ENCODE measurements at places on chromosomes 2 and 18. TPM values are rescaled to one million over a fixed set of nuclear protein-coding genes. Genes with fewer than 3 reads are reported as not detected.

CCDC141 gene
- not detected for polyA plus RNA-seq

INO80C gene
- 52.2 TPM for polyA plus RNA-seq

STEAP3 gene
- polyA plus RNA-seq: 12.7 TPM

MYO5B gene
- 0.41 TPM for polyA plus RNA-seq

SH3BP4 gene
- polyA plus RNA-seq: 0.03 TPM

SANBR gene
- polyA plus RNA-seq: 4.5 TPM

SERPINB3 gene
- polyA plus RNA-seq: not detected

DLX2 gene
- 2.9 TPM for polyA plus RNA-seq

PLCD4 gene
- not detected for polyA plus RNA-seq

PHLPP1 gene
- polyA plus RNA-seq: 2.6 TPM

GNLY gene
- polyA plus RNA-seq: not detected

- DNase-seq: no peak
These were observed 220.5 kb downstream of the RND3 start for GRCh38 chr2:150266931-150267330.

DNA sequence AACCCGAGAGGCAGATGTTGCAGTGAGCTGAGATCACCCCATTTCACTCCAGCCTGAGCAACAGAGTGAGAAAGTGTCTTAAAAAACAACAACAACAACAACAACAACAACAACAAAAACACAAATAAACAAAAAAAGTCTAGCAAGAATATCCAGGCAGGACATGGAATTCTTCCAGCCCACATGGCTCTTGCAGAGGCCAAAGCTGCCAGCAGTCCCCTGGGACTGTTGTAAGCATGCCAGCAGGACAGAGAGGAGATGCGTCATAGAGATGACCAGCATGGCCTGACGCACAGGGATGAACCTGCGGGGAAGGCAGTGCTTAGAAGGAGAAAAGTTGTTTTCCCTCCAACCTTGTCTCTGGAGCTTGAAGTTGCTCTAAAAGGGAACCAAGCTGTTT is 182.3 kb upstream of the PGAP1 start:
- no peak for DNase-seq

- no peak for DNase-seq
These were observed 103.0 kb downstream of the ZAP70 start for GRCh38 chr2:97816411-97816810.

GRCh38 chr2:159317392-159318088 is 31.0 kb upstream of the WDSUB1 start:
- DNase-seq: no peak

- no peak for DNase-seq
These were observed 79.6 kb upstream of the RAPGEF4 start for GRCh38 chr2:172655838-172656573.

DNA sequence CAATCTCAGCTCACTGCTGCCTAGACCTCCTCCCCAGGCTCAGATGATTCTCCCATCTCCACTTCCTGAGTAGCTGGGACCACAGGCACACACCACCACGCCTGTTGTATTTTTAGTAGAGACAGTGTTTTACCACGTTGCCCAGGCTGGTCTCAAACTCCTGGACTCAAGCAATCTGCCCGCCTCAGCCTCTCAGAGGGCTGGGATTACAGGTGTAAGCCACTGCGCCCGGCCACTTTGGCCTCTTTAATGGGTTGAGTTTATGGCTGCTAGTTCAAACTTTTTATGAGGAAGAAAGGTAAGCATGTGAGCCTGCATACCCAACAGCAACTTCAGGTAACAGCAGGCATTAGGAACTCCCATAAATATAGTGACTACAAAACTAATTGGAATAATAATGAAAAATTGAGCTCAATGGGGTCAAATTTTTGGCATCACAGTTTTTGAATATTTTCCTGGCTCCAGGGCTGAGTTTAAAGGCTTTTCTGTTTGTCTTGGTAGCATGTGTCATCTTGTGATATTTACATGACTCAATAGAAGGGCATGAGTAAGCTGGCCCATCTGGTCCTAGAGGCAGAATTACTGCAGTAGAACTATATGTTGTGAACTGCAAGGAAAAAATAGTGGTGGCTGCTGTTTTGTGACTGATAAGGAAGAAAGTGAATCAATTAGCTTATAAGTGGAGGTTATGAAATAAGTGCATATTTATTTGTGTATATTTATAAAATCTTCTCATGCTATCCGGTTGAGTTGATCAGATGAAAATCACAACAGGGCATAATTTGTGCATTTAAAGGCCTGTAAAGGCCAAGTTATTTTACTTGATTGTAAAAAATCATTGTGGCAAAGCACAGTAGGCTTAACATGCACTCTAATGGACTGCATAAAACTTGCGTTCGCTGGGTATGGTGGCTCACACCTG is 24.8 kb downstream of the GALM start:
- peak; percentile 78 for DNase-seq

- DNase-seq: no peak
These were observed 9.8 kb upstream of the GPC1 start for GRCh38 chr2:240425697-240426096.

DNA sequence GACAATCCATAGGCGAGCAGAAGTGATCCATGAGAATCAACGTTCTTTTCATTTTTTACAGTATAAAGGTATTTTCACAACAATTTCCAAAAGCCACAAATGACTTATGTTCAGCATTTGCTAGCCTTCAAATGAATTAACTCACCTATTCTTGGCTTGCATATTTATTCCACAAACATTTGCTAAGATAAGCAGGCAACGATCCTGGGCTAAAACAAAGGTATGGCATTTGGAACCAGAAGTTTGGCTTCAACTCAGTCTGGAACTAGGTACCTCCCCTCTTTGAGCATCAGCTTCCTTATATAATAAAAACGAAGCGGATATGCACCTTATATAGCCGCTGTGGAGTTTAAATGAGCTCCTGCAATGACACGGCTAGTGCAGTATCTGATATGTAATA is 20.5 kb downstream of the CYRIA start:
- no peak for DNase-seq

DNA sequence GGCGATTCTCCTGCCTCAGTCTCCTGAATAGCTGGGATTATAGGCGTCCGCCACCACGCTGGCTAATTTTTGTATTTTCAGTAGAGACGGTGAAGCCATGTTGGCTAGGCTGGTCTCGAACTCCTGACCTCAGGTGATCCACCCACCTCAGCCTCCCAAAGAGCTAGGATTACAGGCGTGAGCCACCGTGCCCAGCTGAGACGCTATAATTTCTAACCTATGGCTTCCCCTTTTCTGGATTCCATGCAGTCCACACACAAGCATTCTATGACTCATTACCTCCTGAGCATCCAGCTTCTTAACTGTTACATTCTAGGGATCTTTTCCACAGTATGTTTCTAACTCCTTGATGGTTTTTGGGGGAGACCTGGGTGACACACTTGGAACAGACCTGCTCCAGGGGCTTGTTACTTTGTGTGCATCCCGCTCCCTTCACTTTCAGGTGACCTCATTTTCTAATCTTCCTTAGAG is 11.8 kb upstream of the KCMF1 start:
- no peak for DNase-seq

DNA sequence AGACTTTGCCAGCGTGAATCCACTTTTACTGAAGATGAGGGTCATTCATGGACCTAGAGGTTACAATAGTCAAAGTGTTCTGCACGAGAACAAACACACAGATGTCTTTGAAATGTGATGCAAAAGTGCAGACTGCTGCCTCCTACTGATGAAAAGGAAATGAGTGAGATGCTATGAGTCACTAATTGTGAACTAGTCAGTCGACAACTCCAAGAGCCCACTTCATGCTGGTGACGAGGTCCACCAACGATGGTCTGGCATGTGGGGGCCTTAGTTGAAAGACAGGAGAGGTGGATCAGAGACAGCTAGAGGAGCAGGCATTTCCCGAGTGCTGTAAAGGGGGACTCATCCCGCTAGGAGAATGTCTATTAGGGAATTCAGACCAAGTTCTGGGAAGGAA is 17.1 kb upstream of the ZNF236 start:
- no peak for DNase-seq

DNA sequence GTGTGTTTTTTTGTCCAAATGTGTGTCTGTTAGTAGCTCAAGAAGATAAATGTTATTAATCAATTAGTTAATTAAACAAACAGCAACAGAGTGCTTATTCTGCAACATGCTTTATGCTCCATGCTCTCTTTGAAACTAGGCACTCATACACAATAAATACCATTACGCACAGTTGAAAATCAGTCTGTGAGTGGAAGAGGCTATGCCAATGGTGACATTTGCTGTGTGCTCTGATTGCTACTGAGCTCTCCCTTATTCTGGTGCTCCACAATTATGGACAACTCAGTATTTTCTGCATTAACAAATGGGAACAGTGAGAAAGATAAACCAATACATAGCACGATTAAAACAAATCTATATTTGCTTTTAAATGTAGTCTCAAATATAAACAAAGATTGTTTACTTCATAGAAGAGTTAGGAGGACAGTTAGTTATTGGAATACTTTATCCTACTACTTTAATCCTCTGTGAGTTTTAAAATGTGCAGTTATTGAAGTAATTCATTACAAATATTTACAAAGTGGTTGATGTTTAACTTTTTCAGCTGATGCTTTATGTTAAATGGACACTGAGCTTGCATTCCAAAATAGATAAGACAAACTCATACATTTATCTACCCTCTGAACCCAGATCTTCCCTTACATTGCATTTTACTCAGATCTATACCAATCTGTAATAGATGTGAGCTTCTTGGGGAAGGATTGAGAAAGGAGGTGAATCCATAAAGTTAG is 55.3 kb downstream of the NXPH2 start:
- no peak for DNase-seq

DNA sequence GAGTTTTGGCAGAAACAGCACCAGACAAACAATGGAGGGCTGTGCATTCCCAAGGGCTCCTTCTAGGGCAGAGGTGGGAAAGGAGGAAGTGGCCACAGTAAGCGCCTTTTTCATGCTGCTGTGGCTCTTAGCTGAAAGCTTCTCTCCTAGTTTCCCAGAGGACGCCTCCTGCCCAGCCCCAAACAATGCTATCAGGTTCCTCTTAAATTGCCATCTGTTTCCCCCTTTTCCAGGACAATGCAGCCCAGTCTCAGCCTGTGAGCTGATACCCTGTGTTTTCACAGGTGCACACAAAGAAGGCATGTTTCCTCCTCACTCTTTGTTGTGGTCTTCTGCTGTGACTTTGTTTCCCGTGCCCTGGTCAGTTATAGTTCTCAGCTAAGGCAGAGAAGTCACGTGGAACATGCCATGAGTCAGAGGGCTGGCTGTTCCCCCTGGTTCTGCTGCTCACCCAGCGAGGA is 5.4 kb upstream of the FAM124B start:
- no peak for DNase-seq

DNA sequence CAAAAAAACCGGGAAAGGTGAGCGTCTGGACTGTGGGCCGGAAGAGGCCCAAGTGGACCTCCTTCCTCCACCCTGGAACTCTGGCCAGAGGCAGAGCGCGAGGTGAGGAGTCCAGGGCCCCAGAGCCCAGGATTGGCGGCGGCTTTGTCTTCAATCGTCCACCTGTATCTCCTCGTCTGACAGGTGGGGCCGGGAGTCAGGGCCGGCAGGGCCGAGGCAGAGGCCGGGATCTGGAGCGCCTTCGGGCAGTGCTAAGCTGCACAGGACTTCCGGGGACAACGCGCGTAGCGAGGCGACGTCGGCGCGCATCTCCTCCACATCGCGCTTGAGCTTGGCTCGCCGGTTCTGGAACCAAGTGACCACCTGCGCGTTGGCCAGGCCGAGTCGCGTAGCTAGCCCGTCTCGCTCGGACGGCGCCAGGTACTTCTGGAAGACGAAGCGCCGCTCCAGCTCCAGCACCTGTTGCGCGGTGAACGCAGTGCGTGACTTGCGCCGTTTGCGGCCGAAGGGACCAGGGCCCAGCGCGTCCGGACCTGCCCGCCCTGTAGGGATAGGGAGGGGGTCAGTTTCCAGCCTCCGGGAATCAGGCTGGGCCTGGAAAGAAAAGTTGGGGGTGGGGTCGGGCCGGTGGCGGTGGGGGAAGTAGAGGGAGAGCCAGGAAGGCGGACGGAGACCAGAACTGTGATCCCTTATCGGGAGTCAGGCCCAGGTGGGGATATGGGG is 1.5 kb downstream of the LBX2 start:
- DNase-seq: no peak

DNA sequence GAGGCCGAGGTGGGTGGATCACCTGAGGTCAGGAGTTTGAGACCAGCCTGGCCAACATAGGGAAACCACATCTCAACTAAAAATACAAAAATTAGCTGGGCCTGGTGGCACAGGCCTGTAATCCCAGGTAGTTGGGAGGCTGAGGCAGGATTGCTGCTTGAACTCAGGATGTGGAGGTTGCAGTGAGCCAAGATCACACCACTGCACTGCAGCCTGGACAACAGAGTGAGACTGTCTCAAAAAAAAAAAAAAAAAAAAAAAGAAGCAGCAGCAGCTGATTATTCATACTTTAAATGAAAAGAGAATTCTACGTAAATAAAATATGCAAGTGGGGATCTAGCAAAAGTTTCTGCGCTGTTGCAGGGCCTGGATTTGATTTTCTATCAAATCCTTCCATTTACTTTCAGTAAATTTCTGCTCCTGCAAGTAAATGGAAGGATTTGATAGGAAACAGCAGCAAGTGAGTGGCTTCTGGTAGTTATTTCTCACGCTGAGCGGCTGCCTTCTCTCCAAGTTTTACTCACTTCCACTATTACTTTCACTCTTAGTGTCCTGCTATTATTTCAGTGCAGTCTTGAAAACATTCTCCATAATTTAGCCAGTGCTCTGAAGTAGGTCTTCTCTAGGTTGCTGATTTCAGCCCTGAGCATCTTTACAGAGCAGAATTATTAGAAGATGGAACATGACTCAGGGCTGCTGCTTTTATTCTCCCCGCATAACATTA is 68.4 kb downstream of the SLC16A14 start:
- DNase-seq: no peak

GRCh38 chr18:61352059-61352458 is 18.8 kb downstream of the CDH20 start:
- no peak for DNase-seq

- DNase-seq: no peak
These were observed 62.6 kb downstream of the DSEL start for GRCh38 chr18:67453901-67454300.

GRCh38 chr18:68865021-68865420 is 67.1 kb downstream of the CCDC102B start:
- DNase-seq: no peak

GRCh38 chr2:80054346-80054675 is 250.2 kb downstream of the LRRTM1 start:
- no peak for DNase-seq

DNA sequence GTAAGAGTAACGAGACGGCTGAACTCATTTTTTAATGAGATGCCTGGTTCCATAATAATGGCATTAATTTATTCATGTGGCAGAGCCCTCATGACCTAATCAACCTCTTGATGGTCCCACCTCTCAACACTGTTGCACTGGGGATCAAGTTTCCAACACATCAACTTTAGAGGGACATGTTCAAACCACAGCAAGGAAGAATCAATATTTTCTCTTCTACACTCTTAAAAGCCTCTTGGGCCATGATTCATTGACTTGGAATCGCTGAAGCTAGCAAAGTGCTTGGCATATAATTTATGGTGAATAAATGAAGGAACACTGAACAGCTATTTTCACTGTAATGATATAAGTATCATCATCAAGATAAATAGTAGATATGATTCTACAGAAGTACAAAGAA is 333.0 kb downstream of the TNS1 start:
- no peak for DNase-seq

GRCh38 chr2:66547118-66547517 is 112.2 kb downstream of the MEIS1 start:
- no peak for DNase-seq
